Stimulated activated naive CD8-positive, alpha-beta T cell treated with anti-CD3 and anti-CD28 coated beads, Interleukin-15, Interleukin-2, amounts not matched to agents 100 U/mL and 50 U/mL, for 24 hours (primary cell): ENCODE measurements at places on chromosomes 5 and 9.

- DNase-seq, result no peak
Observed at GRCh38 chr5:127839072-127839471, 135.9 kb downstream of the CCDC192 start.

DNA sequence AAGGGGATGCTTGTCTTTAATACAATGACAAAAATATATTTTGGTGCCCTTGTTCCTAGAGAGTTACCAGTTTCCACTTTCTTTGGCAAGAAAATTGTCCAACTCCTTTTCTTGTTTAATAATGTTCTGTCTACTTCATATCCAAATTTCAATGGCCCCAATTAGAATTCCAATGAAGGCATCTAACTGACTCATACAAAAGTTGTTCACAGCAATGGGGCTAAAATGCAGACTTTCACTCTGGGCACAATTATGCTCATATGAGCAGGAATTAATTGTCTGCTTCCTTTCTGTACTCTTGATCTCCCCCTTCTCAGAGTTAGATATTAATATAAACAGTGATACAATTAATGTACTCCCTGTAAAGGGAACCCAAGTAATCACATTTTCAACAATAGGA lies 42.1 kb upstream of the ZNF622 start:
- DNase-seq, result no peak

GRCh38 chr5:5560016-5560415 lies 137.5 kb downstream of the ICE1 start:
- no peak for DNase-seq

- no peak for DNase-seq
Observed at GRCh38 chr5:135569755-135570452, 8.9 kb downstream of the CXCL14 start.

DNA sequence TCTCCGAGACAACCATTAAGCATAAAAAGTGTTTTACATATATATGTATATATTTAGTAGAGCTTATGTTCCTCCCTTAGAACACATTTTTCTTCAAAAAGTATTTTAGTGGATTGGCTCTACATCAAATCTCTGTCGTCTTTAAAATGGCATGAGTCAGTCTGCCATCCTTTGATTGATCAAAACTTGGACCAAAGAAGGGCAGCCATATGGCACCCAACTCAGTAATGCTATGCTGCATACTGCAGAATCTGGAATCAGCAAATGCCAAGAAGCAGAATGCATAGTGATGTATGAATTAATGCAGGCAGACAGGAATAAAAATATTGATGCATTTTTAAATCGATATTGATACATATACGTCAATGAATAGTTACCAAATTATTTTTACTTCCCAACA lies 1074.4 kb downstream of the PTPRD start:
- no peak for DNase-seq

GRCh38 chr5:157505496-157505895 lies 45.5 kb downstream of the NIPAL4 start:
- no peak for DNase-seq

- DNase-seq, result no peak
Observed at GRCh38 chr9:36946653-36947052, 87.4 kb downstream of the PAX5 start.

GRCh38 chr9:89172398-89172797 lies 6.2 kb downstream of the SHC3 start:
- DNase-seq, result no peak

DNA sequence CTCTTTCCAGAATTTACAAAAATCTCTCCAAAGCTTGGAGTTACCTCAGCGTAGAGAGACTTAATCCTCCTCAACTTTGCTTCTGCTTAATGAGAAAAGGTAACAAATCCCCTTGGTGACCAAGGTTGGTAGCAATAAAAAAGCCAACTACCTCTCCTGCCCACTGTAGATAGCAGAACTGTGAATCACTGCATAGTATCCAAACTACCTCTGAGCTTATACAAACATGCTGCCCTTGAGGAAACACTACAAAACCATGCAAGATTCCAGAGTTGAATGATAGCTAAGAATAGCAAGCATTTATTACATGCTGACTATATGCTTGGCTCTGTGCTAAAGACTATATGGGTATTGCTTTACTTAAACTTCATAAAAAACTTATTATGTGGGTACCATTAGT lies 2.8 kb upstream of the ADAMTS12 start:
- no peak for DNase-seq

DNA sequence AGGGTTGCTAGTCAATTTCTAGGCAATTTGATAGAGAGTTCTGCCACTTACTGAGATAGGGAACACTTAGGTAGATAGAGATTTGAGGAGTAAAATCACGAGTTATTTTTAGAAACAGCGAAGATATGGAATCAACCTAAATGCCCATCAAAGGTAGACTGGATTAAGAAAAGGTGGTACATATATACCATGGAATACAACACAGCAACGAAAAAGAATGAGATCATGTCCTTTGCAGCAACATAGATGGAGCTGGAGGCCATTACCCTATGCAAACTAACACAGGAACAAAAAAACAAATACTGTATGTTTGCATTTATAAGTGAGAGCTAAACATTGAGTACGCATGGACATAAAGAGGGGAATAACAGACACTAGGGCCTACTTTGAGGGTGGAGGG lies 9.7 kb downstream of the ELL2 start:
- DNase-seq, result no peak

GRCh38 chr5:78993165-78993564 lies 8.1 kb upstream of the ARSB start:
- no peak for DNase-seq

GRCh38 chr5:5270958-5271785 lies 131.0 kb downstream of the ADAMTS16 start:
- no peak for DNase-seq

DNA sequence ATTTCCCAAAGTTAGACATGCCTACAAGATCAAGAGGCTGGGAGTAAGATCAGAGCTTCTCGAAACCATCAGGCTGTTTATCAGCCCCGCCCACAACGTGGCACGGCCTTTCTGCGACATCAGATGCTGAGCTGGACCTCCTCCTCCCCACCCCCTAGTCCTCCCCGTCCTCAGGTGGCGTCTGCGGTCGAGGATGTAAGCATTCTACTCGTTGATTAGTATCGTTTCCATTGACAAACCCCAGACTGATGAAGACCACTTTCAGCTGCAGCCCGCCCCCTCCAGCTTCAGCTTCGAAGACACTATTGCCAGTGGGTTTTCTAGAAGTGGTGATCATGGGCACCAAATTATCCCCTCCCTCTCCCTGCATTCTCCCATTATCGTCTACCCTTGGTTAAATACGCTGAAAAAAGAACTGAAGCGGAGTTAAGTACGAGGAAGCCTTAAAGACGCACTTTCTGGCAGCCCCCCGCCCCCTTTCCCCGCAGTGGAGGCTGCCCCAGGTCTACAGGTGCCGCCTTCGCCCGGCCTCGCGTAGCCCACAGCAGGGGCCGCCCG lies 1.1 kb downstream of the PPIC start:
- DNase-seq, result peak; percentile 18

DNA sequence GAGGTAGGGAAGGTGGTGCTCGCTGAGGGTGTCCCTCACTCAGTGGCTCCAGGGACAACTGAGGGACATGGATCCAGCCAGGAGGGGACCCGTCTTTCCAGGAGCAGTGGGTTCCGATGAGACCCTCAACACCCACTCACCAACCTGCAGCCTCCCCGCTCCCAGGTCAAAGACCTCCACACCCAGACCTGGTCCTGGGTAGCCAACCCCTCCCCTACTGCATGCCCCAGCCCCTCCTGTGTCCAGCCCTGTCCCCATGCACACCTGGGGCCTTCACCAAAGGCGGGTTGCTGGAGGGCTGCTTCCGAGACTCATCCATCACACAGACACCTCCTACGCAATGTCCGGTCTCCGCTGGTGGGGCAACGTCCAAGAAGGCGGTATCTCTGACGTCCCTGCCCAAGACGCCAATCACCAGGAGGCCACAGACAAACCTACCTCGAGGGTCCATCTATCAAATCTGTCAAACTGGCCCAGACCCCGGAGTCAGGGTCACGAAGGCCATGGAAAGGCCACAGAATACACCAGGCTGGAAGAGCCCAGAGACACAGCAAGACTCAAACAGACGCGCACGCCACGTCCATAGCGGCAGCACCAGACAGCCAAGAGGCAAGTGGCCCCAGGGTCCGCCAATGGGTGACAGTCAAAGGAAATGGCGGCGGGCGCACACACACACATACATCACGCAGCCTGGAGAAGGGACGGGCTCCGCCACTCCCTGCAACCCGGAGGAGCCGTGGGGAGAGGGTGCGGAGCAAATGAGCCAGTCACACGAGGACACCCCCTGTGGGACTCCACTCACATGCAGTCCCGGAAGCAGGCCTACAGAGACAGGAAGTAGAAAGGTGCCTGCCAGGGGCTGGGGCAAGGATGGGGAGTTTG lies 10.8 kb downstream of the NACC2 start:
- DNase-seq, result no peak

GRCh38 chr9:133939171-133939785 lies 52.8 kb downstream of the VAV2 start:
- no peak for DNase-seq

DNA sequence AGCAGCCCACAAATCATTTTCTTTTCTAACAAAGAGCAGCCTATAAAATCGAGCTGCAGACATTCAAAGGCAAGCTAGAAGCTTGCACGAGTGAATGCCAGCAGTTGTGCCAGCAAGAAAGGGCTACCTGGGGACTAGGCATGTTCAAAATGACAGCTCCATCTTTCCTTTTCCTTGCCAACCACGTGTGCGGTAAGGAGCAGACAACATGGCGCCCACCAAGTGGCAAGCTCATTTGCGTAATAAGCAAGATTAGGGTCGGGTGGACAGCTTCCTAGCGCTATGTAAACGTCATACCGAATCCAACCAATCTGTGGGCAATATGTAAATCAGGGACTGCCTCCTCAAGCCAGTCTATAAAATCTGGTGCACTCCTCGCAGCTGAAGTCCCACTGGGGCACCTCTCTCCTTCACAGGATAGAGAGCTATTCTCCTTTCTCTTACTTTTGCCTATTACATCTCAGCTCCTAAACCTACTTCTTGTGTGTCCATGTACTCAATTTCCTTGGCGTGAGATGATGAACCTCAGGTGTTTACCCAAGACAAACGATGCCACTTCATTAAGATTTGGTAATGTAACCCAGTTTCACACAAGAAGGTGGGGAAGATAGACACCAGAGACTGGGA lies 22.5 kb upstream of the SPARC start:
- DNase-seq, result no peak

DNA sequence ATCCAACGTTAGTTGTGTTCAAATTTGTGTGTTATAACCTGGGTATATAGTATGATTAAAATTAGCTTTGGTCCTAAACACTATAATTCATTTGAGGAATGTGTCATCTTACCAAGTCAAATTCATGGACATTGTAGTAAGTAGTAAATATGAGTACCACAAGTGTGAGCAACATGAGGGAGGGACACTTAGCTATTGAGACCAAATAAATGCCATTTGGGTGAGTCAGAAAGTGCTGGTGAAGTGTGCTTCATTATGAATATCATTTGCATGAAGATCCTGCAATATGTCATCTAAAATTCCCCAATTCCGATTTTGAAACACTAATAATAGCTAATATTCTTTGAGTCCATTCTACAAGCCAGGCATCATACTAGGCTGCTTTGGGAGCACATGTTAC lies 336.7 kb upstream of the KIF2A start:
- DNase-seq, result no peak

DNA sequence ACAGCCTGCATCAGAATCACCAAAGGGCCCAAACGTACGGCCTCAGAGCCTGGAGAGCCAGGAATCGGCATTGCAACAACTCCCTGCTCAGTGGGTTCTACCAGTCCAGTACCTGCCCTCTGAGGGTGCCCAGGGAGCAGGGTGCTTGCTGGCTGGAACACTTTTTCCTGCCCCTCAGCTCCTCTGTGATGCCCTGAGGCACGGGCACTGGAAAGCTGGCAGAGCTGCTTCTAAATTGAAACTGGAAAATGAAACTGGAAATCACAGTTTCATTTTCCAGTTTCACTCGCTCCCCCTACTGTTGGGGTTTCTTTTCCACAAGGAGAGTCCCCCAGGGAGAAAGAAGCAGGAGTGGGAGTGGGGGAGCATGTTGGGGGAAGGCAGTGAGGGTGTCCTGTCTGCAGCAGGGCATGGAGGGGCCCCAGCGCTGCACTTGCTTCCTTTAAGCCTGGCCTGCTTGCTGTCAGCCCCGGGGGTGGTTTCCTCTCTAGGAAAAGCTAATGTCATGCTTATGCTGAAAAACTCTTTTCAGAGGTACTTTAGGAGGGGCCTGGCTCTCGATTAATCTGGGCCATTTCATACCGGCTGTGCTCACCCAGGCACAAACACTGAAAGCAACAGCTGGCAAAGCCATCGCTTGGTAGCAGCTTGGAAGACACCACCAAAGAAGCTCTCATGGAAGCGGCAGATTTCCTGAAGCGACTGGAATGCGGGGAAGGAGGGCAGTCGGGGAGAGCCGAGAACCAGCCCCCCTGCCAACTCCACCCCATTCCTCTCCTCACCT lies 26.2 kb downstream of the IRF1 start:
- peak; percentile 54 for DNase-seq

DNA sequence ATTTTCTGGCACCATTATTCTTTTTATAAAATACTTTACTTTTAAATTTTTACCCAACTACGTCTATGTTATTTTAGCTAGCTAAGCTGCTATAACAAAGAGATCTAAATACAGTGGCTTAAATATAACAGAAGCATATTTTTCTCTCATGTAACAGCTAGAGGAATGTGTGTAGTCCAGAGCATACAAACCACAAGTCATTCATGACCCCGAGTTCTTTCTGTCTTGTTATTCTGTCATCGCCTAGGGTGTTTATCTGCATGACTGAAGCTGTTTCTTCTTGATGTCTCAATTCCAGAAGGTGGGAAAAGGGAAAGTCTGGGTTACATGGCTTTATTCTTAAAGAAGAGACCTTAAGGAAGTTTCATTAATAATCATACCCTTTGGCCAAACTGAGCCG lies 136.9 kb upstream of the RFX3 start:
- no peak for DNase-seq

DNA sequence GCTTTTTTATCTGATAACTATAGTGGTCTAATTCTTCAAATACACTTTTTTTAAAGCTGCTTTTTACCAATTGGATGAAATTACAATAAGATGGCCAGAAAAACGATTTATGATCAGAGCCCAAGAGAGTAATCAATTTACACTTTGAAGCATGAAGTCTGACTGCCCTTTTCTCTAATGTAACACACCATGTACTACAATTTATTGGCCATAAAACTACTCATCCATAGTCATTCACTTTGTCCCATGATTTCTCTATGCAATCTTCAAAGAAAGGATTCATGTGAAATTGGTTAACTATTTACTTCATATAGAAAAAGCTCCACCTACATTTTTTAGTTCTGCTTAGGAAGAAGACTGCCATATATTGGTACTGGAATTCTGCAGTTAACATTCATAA lies 73.6 kb upstream of the CAST start:
- no peak for DNase-seq

GRCh38 chr5:96506376-96506775 lies 73.3 kb upstream of the PCSK1 start:
- DNase-seq, result no peak

- DNase-seq, result no peak
Observed at GRCh38 chr5:125525356-125525755, 778.9 kb upstream of the ZNF608 start.

- no peak for DNase-seq
Observed at GRCh38 chr9:23938908-23939307, 112.9 kb upstream of the ELAVL2 start.

GRCh38 chr5:112205846-112206245 lies 213.2 kb downstream of the EPB41L4A start:
- no peak for DNase-seq
